ENCODE measurements at places on chromosomes 3 and 15.

- peak; percentile 54 for DNase-seq
These were observed 38.2 kb upstream of the MAGI1 start for GRCh38 chr3:66076861-66077470.

DNA sequence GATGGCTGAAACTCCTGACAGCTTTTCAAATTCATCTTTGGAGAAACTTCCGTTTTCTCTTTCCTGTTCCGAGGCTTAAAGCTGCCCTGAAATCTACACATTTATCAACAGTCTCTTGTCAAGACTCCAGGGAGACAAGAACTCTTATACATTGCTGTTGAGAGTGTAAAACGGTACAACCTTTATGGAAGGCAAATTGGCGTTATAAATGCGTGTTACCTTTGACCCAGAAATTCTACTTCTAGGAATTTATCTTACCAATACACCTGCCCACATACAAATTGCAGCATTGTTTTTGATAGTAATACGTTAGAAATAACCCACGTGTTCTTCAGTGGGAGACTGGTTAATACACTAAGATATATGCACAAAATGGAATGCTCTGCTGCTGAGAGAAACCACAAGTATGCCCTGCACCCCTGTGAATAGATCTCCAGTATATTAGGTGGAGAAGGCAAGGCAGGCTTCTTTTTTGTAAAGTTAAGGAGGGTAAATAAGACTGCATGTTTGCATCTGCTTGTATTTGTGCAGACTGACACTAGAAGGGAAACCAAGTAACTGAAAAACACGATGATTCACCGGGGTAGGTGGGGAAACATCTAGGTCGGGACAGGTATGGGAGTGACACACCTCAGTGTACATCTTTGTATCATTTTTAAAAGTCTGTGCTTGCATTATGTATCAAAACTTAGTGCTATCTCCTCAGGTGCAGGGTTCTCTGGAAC, 97.5 kb downstream of the IGF1R start:
- no peak for DNase-seq

DNA sequence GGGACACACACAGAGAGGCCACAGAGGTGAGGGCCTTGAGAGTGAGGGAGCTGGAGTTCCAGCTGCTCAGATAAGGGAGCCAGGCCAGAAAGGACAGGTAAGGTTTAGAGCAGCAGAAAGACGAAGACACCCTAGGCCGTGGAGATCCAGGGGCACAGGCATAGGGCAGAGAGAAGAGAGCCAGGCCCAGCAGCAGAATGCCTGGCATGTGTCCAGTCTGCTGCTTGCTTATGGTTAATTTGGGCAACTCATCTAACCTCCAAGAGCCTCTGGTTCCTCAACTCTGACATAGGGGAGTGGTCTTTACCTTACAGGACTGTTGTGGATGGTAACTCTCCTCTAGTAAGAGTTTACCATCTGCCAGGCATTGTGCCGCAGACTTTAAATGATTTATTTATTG, 35.9 kb downstream of the STARD5 start:
- no peak for DNase-seq

DNA sequence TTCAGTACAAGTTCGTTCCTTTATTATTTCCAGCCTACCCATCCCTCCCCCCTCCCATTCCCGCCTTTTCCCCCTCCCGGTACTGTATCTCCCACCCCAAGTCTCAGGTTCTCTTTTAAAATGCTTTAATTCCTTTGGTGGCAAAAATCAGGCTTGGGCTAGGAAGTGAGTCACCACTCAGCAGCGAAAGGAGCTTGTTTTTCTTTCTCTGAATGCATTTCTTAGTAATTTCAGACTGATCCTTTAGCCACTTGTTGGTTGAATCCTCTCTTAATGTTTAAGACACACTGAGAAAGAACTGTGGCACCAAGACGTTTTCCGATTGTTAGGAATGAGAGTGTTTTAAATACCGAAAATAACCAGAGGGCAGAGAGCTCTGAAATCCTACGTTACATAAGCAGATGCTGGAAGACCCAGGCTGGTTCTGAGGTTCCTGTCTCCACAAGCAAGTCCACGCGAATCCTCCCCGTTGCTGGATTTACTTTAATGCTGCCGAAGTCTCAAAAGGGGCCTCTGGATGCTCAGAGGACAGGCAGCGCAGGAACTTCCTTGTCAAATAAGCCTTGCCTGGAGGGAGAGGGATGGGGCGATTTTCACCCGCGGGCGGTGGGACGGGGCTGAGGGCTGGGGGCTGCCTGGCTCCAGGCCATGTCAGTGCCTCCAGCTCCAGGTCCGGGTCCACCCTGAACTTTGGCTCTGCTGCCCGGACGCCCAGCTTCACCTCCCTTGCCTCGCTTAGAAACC, 854 bp upstream of the COL8A1 start:
- no peak for DNase-seq

- no peak for DNase-seq
These were observed 95.1 kb downstream of the FOXP1 start for GRCh38 chr3:71488391-71488809.

- DNase-seq = no peak
These were observed 26.2 kb downstream of the RBPMS2 start for GRCh38 chr15:64749167-64749566.

DNA sequence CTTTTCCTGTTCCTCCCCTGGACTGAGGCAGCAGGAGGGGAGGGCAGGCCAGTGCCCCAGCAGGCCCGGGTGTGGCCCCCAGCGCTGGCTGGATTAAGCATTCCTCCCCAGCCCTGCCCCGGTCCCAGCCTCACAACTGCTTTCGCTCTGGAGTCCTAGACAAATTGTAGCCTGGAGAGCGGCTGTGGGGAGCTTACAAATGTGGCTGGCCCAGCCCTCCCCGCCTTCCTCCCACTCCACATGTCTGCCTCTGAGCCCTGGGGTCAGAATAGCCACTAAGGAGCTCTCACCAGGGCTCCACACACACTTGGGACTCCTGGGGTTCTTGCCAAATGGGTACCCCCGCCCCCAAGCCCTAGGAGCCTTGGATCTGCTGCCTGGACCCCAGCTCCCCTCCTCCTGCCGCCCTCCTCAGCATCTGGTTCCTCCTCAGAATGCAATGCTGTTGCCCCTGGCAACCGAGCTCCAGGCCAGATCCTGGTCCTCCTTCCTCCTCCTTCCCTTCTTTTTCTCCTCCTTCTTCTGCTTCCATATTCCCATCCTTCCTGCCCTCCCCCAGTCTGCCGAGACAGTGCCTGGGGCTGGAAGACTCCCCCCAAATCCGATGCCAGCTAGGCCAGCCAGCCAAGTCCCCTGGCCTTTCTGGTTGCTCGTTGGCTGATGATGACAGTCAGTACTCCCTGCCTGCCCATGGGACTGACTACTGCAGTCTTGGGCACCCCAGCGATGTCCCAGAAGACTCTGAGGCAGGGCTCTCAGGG, 91.1 kb downstream of the LINGO1 start:
- peak; percentile 86 for DNase-seq

GRCh38 chr3:157618886-157619285, 115.7 kb upstream of the VEPH1 start:
- DNase-seq = no peak

GRCh38 chr3:84962415-84962814, 3.6 kb downstream of the CADM2 start:
- no peak for DNase-seq

GRCh38 chr3:168091302-168091858, 4.3 kb downstream of the GOLIM4 start:
- DNase-seq = no peak

- no peak for DNase-seq
These were observed 15.8 kb upstream of the KCNMB2 start for GRCh38 chr3:178520451-178520850.

- DNase-seq = no peak
These were observed 691 bp upstream of the FSIP1 start for GRCh38 chr15:39783244-39783820.

- DNase-seq = no peak
These were observed 26.8 kb upstream of the OCA2 start for GRCh38 chr15:28125673-28126651.

DNA sequence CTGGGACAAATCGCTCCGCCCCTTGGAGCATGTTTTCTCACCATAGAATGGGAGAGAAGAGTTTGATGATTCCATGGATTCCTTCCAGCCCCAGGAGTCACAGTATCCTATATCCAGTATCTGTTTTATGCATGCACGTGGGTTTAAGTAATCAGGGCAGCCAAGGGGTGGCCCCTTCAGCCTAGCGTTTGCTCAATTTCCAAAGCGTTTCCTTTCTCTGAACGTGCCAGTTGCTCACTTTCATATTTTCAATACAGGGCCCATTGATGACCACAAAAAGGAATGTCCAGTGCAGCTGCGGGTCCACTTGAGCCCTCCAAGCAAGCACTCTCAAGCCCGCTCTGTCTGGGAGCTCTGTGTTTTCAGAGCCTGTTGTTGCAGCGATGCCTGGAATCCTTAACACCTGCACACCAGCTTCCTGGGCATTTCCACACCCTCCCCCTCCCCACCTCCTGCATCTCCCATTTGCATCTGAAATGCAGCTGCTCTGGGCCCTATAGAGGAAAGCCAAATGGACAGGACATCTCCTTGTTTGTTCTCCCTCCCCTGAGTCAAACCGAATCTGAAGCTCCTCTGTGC, 164.3 kb upstream of the LPP start:
- peak; percentile 38 for DNase-seq

GRCh38 chr3:13020159-13020750, 53.0 kb downstream of the IQSEC1 start:
- no peak for DNase-seq

- no peak for DNase-seq
These were observed 17.8 kb downstream of the ALPK3 start for GRCh38 chr15:84834969-84835368.

DNA sequence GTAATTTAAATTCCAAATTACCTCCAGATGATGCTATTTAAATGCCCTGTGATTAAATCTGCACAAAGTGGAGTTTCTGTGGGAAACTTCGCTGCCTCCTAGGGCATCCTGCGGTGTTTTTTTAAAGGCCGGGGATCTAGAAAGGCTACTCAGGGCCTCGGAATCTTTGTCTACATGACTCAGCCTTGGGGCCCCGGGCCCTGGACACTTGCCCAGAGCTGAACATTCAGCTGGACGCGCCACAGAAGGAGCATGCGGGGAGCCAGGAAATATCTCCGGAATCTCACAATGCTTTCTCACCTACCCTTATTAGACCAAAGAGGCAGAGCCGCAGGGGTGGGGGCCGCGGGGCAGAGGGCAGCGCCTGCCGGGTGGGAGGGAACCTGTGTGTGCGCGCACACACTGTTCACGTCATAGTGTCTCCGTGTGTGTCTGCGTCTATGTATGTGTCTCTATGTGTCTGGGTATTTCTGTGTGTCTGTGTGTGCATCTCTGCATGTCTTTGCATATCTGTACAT, 145.5 kb upstream of the TPM1 start:
- DNase-seq = peak; percentile 90

DNA sequence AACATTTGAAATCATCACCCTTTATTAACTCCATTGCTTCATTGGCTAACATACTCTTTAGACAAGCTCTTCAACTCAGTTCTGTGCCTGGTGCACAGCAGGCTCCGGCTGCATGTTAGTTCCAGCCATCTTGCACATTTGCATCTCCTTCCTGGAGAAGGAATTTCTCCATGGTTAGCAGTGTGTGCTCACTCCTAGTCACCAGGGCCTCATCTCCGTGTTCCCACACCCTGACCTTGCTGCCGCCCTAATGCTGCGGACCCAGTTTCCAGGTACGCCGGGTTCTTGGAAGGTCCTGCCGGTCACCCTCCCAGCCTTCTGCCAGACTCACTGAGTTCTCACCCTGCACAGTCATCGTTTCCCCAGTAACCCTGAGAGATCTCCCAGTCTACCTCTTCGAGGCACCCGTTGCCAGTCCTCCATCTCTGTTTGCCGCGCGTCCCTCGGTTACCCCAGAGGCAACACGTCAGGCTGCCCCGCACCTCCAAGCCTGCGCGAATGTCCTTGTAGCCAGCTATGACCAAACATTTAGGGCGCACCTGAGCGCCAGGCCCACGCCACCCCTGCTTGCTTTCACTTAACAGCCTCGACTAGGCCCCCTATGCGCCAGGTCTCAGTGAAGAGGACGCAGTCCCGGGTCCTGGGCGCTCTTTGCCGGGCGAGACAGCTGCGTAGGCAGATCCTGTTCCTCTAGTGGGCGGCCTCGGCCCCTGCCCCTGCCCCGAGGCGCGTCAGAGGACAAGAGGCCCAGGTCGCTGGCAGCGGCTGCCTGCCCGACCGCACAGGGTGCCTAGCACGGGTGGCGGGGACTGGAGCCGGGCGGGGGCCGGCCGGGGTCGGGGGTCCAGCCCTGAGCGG, 747 bp upstream of the ZNF592 start:
- peak; percentile 85 for DNase-seq
